ENCODE measurements at places on chromosomes 16 and 17.

DNA sequence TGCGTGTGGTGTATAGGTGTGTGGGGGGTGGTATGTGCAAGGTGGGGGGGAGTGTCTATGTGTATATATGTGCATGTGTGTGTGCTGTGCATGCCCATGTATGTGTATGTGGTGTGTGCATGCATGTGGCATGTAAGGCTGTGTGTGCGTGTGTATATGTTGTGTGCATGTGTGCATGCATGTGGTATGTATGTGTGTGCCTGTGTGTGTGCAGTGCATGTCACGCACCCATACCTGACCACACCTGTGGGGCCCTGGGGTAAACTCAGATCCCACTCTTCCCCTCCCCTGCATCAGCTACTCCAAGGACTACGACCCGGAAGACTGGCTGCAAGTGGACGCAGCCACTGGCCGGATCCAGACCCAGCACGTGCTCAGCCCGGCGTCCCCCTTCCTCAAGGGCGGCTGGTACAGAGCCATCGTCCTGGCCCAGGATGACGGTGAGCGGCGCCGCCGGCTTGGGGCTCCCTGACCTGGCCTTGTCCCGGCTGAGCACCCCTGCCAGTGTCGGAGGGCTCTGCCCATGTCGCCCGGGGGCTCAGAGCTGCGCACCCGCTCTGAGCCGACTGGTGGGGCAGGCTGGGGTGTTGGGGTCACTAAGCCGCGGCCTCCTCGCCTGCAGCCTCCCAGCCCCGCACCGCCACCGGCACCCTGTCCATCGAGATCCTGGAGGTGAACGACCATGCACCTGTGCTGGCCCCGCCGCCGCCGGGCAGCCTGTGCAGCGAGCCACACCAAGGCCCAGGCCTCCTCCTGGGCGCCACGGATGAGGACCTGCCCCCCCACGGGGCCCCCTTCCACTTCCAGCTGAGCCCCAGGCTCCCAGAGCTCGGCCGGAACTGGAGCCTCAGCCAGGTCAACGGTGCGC, 9.1 kb downstream of the SLC22A31 start:
- no peak for DNase-seq

DNA sequence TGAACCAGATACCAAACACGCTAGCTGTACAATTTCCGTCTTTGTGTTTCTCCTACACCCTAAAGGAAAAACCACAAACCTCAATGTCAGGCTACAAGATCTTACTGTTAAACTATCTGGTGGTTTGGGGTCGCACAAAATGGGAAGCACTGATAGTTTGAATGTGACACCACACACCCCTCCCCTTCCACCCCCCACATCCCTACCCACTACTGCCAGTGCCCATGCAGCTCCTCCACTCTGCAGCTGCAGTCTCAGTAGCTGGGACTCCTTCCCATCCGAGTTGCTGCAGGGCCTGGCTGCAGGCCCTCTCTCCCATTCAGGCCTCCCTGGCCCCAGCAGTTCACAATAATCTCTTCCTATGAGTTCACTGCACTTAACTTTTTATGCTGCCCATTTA, 18.4 kb downstream of the TRAP1 start:
- DNase-seq, result no peak

DNA sequence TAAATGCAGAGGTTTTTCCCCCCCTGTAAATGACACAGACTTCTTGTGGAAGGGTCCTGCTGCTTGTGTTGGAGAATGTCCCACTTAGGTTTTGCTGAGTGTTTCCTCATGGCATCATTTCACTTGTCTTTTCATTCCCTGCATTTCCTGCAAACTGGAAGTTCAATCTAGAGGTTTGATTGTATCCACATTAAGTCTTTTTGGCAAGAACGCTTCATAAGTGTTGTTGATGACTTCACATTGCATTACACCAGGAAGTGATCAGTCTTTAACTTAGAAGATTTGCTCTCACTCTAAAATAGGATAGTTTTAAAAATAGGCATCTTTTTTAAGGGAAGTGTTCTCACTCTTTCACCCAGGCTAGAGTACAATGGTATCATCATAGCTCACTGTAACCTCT, 67.2 kb downstream of the RPTOR start:
- DNase-seq, result no peak

GRCh38 chr17:67374329-67375053, 2.6 kb upstream of the PITPNC1 start:
- peak; percentile 71 for DNase-seq

- DNase-seq, result no peak
Measured at GRCh38 chr17:16371742-16372141, 9.1 kb upstream of the UBB start.

DNA sequence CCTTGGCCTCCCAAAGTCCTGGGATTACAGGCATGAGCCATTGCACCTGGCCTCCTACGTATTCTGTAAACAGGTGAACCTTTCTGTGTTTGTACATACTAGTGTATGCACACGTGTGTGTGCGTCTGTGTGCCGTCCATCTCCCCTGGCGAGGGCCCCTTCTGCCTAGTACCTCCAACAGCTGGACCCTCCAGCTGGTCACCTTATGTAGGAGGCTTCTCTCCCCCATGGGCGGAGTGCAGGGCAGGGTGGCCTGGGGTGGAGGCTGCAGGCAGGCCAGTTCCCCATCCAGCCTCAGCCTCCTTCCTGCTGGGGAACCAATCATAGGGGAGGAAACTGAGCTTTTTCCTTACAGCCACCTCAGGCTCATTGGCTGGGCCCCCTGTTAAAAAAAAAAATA, 24.4 kb upstream of the DOC2B start:
- DNase-seq, result no peak
